Right renal pelvis (tissue), 4 donors: ENCODE measurements at places on chromosomes 7 and 10. TPM values are rescaled to one million over a fixed set of nuclear protein-coding genes. Genes with fewer than 3 reads are reported as not detected.

DNA sequence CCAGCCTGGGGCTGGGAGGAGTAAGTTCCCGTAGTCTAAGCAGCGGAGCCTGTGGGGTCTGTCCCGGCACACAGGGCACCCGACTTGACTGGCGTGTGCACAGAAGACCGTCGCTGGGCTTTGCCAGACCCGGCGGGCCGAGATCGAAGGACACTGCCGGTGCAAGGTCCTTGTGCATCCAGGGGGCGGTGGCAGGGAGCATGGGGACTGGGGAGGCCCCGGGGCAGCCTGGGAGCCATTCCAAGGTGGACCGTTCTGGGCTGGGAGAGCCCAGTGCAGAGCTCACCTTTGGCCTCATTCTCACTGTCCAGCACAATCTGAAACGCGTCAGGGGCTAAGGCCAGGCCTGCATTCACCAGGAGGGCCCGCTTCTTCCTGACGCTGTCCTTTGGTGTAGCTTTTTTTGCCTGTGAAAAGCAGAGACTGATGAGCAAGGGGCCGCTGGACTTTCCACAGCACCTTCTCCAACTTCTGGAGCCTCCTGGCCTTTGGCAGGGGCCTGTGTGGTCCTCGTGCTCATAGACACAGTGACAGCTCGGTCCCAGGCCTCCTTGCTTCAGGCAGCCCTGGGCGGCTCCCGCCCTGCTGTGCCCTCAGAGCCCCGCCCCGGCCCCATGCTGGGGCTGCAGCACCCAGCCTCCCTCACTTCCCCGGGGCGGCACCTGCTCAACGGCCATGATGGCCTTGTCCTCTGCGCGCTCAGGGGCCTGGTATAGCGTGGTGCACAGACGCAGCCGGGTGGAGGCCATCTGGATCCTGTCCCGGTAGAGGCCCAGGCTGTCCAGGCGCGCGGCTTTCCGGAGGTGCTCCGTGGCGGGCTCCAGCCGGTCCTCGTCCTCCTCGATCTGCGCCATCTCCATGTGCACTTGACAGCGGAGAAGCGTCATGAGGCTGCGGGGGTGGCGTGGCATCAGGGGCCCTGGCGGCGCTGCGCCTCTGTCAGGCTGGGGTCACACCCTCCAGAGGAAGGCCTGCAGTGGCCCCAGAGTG lies 20.3 kb downstream of the CFAP46 start:
- DNase-seq: no peak

KLF14 gene
- polyA plus RNA-seq: 0.77 TPM

NXPH1 gene
- polyA plus RNA-seq: not detected

DNA sequence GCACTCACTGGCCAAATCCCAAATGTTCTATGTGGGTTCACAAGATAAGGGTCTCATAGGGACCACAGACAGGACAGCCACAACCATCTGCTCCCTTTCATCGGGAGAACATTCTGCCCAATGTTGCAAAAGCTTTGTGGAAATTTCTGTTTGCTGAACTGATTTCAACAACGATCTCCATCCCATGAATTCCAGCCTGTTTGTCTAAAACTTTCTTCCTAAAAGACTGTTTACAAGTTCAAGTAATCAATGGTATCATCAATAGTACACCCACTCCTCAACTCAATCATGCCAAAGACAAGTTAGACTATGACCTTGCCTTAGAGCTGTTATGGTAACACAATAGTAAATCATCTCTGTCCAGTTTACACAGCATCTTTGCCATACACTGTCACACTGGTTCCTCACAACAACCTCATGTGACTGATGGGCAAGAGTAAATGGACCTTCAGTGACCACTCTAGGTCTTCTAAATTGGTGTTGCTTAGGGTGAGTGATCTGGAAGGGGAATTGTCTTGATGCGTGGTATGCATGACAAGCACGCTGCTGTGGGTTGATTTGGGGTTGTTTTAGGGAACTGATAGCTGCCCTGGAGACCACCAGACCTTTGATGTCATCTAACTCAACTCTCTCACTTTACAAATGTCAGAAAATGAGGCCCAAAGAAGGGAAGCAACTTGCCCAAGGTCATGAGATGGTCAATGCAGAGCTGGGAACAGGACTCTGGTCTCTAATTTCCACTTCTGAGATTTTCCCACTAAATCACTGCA lies 95.1 kb downstream of the PPP1R3C start:
- DNase-seq: no peak

- DNase-seq: no peak
These were observed 11.7 kb upstream of the GPAM start for GRCh38 chr10:112195224-112195623.

VAX1 gene
- 0.01 TPM for polyA plus RNA-seq

DNA sequence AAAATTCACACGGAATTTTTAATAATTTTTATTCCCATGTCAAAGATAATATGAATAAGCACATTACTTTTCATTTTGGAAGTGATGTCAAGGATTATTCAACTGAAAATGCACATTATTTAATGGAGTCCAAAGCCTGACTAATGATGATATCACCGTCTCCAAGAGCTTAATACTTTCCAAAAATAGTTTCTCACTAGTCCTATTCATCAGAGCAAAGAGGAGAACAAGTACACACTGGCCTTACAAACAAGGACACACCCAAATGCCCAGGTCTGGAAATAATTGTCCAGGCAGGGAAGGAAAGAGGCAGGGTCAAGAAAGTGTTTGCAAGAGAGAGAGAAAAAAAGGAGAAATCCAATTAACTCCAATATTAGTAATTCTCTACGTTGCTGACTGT lies 216.8 kb upstream of the CCDC6 start:
- no peak for DNase-seq

HK1 gene
- 50.3 TPM for polyA plus RNA-seq

DNA sequence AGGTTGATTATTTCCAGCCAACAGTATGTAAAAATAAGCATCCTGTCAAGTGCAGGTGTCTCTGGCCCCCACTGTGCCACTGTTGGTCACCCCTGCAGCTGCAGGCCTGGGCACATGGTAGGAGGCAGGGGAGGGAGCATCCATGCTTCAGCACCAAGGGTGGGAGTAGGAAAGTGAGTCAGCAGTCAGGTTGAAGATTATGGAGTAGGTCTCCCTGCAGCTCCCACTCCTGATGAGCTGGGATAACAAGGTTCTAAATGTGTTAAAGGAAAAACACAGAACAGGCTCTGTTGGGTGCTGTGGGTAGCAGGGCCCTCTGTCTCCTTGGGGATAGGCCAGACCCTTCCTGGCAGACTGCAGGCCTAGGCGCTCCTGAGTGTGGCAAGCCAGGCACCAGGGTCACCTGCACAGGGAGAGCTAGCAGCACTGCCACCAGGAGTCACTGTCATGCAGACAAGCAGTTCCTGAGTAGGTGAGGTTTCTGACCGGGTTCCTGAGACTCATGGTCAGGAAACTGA lies 59.3 kb downstream of the NUDCD3 start:
- DNase-seq: no peak

CYP2C19 gene
- polyA plus RNA-seq: not detected

DNA sequence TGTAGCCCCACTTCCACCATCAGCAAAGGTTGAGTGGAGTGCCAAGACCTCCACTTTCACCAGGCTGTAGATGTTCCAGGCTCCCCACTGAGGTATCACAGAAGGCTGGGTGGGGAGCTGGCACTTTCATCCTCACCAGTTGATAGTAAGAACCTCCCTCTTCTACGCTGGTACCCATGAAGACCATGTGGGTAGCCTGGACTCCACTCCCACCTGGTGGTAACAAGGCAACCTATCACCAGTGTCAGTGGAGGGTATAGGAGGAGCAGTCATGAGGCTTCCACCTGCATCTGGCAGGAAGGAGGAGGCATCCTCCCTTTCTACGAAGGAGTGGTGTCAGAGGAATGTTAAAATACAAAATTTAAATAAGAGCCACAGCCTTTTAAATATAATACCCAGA lies 4.4 kb downstream of the SMIM30 start:
- DNase-seq: no peak

DNA sequence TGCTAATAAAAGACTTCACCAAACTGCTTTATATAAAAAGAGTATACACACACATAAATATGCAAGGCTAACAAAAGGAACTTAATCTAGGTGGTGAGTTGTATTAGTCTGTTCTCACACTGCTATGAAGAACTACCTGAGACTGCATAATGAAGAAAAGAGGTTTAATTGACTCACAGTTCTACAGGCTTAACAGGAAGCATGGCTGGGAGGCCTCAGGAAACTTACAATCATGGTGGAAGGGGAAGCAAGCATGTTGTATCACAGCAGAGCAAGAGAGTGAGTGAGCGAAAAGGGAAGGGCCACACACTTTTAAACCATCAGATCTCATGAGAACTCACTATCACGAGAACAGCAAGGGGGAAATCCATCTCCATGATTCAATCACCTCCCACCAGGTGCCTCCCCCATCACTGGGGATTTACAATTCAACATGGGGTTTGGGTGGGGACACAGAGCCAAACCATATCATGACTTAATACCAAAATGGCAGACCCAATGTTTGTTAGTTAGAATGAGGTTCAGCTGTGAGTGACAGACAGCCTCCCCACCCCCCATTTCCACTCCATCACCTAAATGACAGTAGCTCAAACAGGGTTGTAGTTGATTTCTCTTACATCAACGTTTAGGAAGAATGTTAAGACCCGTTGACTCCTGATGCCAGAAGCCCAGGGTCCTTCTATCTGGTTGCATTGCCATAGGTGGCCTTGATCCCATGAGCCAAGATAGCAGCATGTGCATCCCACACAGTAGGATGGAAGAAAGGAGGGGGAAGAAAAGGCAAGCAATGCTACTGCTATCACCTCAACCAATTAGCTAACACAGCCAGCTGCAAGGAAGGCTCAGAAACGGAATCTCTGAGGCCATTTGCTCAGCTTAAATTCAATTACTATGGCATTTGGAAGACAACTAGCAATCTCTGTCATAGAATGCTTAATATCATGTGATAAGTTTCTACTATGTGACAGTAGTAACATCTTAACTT lies 77.0 kb downstream of the CCDC71L start:
- DNase-seq: no peak
